Naive thymus-derived CD8-positive, alpha-beta T cell (primary cell): ENCODE measurements at places on chromosomes 7 and 10. TPM values are rescaled to one million over a fixed set of nuclear protein-coding genes. Genes with fewer than 3 reads are reported as not detected.

- no peak for DNase-seq
- no peaks in the 10 kb centered on the region for H3K27me3 ChIP-seq
- no peak overlapping the region for H3K27ac ChIP-seq
- no peak overlapping the region for H3K4me3 ChIP-seq
- H3K4me1 ChIP-seq: no peaks in the 10 kb centered on the region
- no peaks in the 10 kb centered on the region for H3K36me3 ChIP-seq
Observed at GRCh38 chr7:30525429-30525828, 20.8 kb upstream of the GGCT start.

DNA sequence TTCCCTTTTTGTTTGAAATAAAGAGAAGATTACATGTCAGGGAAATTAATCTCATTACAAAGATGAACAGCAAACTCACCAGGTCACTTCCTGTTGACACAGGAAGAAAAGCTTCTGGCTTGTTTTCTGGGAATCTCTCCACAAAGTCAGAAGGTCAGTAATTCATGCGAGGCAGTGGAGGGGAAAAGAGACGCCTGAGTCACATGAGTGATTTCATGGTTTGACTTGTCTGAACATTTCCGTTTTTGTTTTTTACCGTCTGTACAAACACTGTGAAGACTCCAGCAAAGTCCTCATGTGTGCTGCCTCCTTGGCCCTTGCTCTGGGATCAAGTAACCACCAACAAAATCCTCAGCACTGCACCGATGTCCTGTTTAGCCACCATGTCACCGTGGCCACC is 2.5 kb upstream of the HABP2 start:
- DNase-seq: no peak
- H3K4me1 ChIP-seq: no peaks in the 10 kb centered on the region
- H3K27ac ChIP-seq: no peak overlapping the region
- peaks cover 3% of the 10 kb centered on the region for H3K27me3 ChIP-seq
- no peaks in the 10 kb centered on the region for H3K36me3 ChIP-seq

- no peaks in the 10 kb centered on the region for H3K36me3 ChIP-seq
- H3K4me1 ChIP-seq: peaks cover 4% of the 10 kb centered on the region
- no peak for DNase-seq
- peaks cover 21% of the 10 kb centered on the region for H3K27me3 ChIP-seq
- no peak overlapping the region for H3K27ac ChIP-seq
- H3K4me3 ChIP-seq: no peak overlapping the region
Observed at GRCh38 chr10:78869508-78870454, 199.0 kb upstream of the ZMIZ1 start.

DNA sequence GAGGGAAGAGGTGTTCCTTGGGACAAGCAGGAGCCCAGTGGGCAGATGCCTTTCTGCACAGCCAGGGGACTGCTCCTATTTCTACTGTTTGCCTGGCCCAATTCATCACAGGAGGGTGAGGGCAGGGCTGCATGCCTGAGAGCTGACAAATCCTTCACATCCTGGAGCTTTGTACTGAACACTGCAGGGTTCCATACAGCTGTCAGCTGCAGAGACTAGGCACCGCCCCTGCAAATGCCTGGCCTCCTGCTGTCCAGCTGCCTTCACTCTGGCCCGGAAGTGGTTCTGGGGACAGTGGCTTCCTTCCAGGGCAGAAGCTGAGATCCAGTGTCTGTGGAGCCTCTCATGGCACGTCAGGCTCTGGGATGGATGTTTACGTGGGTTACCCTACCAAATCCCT is 470.7 kb downstream of the DNAJB6 start:
- H3K27me3 ChIP-seq: no peaks in the 10 kb centered on the region
- no peak overlapping the region for H3K4me3 ChIP-seq
- DNase-seq: no peak
- H3K36me3 ChIP-seq: no peaks in the 10 kb centered on the region

DENND2A gene
- polyA plus RNA-seq: not detected

DNA sequence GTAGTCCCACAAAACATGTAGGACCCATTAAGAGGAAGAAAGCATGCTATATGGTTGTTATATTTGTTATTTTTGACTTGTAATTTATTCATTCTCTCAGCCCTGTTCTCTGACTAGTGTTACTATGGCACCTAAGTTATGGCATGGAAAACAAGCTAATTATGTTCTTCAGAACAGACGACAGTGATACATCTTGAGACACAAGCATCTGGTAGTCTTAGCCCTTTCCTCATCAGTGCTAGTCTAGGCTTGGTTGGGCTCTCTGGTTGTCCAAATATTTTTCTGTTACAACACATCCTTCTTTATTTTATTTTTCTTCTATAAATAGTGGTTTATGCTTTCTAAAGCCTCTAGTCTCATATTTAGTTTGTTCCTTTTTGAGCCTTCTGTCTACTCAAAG is 308.3 kb upstream of the KAT6B start:
- peaks cover 2% of the 10 kb centered on the region for H3K4me1 ChIP-seq
- H3K36me3 ChIP-seq: peaks cover 2% of the 10 kb centered on the region
- no peak for DNase-seq
- no peak overlapping the region for H3K27ac ChIP-seq

LBX1 gene
- polyA plus RNA-seq: not detected

GRCh38 chr7:135718219-135718618 is 9.8 kb downstream of the SLC13A4 start:
- DNase-seq: no peak
- H3K27ac ChIP-seq: no peak overlapping the region
- peaks cover 44% of the 10 kb centered on the region for H3K27me3 ChIP-seq
- no peaks in the 10 kb centered on the region for H3K4me1 ChIP-seq
- H3K4me3 ChIP-seq: no peak overlapping the region

DNA sequence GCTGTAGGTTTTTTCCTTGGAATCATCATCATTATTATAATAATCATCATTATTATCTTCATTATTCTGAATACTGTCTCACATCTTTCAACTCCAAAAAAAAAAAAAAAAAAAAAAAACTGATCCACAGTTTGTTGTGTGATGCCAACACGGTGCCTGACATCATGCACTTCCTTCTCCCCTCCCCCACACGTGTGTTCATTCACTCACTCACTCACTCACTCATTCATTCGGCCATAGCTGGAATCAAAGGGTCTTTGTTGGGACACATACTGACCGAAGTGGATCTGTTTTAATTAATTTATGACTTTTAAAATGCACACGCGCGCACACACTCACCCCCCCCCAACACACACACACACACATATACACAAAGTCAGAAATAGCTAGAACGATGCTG is 177.8 kb downstream of the PIP4K2A start:
- DNase-seq: no peak
- H3K27me3 ChIP-seq: no peaks in the 10 kb centered on the region
- H3K4me3 ChIP-seq: no peak overlapping the region

GRCh38 chr7:38928506-38928905 is 19.5 kb upstream of the VPS41 start:
- no peak overlapping the region for H3K4me3 ChIP-seq
- DNase-seq: no peak
- no peak overlapping the region for H3K27ac ChIP-seq
- H3K27me3 ChIP-seq: peaks cover 3% of the 10 kb centered on the region
- no peaks in the 10 kb centered on the region for H3K36me3 ChIP-seq

PNLIPRP2 gene
- not detected for polyA plus RNA-seq

PRPS1L1 gene
- not detected for polyA plus RNA-seq

RPEL1 gene
- polyA plus RNA-seq: not detected

DNA sequence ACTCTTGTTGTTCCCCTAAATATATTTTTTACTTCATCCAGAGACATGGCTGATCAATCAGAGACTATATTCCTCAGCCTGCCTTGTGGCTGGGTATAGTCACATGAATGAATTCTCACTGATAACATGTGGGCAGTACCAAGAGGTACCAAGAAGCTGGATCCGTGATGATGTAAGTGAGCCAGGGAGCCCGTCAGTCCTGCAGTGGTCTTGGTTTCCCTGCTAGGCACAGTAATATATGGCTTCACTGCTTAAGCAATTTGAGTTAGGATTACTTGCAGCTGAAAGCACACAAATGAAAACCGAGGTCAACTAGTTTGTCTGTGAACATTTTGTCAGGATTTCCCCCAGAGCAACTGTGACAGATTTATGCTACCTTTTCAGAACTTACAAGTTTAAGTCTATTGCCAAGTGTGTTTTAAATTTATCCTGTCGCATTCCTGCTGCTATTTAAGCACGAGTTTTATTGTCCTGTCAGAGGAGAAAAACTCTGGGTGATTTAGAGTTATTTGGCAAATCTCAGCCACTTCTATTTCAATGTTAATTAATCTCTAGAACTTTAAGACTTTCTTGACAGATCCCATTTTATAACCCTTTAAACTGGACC is 381.8 kb downstream of the PHF14 start:
- peaks cover 5% of the 10 kb centered on the region for H3K27me3 ChIP-seq
- H3K4me1 ChIP-seq: no peaks in the 10 kb centered on the region
- no peak for DNase-seq
- no peak overlapping the region for H3K27ac ChIP-seq
- no peaks in the 10 kb centered on the region for H3K36me3 ChIP-seq

OR13A1 gene
- not detected for polyA plus RNA-seq
